ENCODE measurements at places on chromosomes 3 and 15.

GRCh38 chr15:29675791-29676301 lies 146.4 kb downstream of the TJP1 start:
- DNase-seq = no peak

- DNase-seq = peak; percentile 69
Measured at GRCh38 chr3:193780810-193781478, 187.9 kb downstream of the OPA1 start.

- no peak for DNase-seq
Measured at GRCh38 chr3:67863869-67864268, 209.5 kb upstream of the SUCLG2 start.

DNA sequence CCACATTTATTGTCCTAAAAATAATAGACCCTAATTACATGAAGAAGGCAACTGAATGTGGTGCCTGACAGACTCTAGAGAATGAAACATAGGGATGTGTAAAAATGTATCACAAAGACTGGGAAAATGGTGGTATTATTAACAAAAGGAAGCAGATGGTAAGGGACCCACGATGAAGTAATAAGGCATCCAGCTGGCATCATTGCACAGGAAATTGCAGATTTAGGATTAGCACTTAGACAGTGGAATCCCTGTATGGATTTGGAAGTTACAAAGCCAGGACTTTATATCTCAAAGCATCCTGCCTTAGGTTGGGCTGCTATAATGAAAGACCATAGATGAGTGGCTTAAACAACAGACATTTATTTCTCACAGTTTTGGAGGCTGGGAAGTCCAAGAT lies 104.3 kb downstream of the PPM1L start:
- DNase-seq = no peak

- no peak for DNase-seq
Measured at GRCh38 chr3:190301591-190301990, 20.7 kb downstream of the CLDN1 start.

GRCh38 chr15:28726102-28726501 lies 13.9 kb upstream of the GOLGA8M start:
- DNase-seq = no peak

DNA sequence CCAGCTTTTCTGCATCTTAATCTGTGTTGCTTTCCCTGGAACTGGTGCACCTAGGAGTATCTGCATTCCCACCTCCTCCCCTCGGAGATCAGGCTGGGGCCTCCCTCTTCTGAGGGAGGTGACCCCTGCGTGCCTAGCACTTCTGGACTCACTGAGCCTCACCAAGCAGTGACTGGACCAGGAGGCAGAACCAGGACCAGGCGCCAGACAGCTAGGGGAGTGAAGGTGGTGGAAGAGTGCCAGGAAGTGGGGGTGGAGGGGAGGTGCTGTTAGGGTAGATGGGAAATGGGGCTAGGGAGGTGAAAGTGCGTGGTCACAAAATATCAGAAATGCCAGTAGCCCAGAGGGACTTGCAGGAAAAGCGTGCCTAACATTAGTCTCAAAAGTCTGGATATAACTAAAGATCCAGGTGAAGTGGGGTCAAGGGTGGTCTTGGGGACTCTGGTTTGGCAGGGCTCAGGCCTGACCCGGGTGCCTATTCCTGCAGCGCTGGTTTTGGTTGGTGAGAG lies 1.2 kb downstream of the DUOXA2 start:
- no peak for DNase-seq

GRCh38 chr15:68764090-68764489 lies 56.6 kb downstream of the ANP32A start:
- DNase-seq = no peak

DNA sequence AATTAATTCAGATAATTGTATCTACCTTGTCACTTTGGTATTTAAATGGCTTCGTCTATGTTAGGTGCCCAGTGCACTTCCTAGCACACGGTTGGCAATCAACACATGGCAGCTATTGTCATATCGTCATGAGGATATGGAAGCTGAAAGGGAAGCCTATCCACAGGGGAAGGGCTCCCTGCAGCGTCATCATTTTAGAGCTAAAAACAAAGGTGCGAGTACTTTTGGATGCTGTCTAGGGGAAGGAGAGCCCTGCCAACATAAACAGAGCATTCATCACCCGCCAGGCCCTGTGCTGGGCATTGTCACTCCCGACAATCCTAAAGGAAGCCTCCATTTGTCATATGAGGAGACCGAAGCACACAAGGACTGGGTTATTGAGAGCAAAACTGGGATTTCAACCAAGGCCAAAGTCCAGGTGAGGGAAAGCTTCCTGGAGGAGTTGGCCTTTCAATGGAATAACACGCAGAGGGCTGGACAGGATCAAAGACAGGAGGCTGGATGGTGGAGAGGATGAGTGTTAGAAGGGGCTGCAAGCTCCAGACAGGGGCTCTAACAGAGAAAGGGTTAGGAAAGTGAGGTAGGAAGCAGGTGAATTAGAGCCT lies 8.0 kb upstream of the PARL start:
- no peak for DNase-seq

- DNase-seq = no peak
Measured at GRCh38 chr3:4507024-4507596, 14.0 kb downstream of the ITPR1 start.

DNA sequence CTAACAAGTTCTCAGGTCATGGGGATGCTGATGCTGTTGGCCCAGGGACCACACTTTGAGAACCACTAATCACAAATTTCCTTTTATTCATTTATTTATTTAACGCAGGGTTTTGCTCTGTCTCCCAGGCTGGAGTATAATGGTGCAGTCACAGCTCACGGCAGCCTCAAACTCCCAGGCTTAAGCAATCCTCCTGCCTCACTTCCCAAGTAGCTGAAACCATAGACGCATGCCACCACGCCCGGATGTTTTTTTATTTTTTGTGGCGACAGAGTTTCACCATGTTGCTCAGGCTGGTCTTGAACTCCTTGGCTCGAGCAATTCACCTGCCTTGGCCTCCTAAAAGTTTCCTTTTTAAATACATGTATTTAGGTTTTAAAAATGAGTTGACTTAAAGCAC lies 20.7 kb upstream of the ISLR2 start:
- no peak for DNase-seq

DNA sequence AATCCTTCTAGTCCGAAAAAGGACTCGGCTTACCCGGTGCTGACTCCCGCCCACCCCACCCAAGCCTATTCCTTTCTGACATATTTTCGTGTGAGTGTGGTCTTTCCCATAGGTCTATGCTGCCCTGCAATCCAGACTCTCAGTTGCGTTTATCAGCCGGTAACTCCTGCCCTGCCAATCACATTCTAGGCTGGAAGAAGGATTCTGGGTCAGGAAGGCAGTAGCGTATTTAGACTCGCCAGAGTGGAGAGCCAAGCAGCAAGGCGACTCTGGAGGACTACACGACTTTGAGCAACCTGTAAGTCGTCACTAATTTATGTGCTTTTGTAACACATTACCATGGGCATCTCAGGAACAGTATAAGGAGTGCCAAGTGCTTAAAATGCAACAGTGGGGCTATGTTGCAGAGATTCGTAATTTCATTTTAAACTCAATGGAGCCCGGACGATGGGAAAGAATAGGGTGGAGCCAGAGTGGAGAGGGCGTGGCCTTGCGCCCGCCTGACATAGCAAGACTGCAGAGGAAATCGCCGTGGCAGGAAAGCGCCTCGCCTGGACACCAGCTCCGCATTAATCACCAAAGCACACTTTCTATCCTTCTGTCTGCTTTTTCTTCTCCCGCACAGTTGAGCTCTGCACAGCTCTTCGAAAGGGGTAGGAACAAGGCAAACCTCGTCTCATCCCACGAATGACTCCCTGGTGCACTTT lies 1044.2 kb downstream of the AGBL1 start:
- no peak for DNase-seq

DNA sequence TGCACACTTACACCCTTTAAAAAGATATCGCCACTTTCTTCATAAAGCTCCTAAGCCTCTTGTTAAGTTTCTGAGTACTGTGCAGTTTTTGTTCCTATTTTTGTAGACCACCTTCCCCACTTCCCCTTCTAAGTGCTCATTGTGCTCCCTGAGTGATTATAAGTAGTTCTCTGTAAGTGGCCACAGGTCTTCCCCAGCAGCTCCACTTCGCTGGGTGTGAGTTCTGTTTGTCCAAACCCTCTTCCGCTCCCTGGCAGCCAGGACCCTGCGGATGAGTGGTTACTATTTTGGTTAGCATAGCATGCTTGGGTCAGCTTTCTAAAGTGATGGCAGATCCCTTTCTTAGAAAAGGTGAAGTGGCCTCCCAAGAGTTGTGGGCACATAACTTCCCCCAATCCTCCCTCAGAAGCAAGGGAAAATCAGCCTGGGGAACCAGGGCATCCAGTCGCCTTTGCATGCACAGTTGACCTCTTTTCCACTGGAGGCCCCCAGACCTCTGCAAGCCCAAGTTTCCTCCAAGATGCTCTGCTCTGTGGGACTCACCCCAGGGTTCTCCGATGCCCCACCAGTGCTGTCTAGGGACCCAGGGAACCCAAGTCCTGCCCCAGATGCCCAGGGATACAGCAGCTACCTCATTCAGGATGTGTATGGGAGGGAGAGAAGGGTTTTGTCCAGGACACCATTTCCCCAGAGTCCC lies 69.6 kb downstream of the ATP10A start:
- DNase-seq = no peak
